Epithelial cell of proximal tubule (primary cell): ENCODE measurements at places on chromosomes 2 and 18.

GRCh38 chr18:57276829-57277228, 75.5 kb upstream of the ST8SIA3 start:
- DNase-seq = no peak

- no peak for DNase-seq
These were observed 38.8 kb upstream of the ERMN start for GRCh38 chr2:157364257-157364974.

DNA sequence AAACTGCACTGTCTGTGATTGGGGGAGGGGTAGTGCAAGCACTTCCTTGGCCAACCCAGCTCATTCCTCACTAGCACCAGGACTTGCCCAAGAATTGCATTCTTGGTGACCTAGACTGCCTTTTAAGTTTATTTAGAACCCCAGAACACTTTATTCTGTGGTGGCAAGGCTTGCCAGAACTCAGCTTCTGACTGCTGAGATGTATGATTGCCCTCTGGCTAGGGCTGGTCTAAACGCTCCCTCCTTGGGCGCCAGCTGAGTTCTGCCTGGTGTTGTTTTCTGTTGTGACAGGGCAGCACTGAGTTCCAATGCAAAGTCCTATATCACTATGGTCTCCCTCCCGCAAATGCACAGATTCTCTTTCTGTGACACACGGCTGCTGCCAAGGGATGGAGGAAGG, 247.7 kb downstream of the ZNF385B start:
- no peak for DNase-seq

DNA sequence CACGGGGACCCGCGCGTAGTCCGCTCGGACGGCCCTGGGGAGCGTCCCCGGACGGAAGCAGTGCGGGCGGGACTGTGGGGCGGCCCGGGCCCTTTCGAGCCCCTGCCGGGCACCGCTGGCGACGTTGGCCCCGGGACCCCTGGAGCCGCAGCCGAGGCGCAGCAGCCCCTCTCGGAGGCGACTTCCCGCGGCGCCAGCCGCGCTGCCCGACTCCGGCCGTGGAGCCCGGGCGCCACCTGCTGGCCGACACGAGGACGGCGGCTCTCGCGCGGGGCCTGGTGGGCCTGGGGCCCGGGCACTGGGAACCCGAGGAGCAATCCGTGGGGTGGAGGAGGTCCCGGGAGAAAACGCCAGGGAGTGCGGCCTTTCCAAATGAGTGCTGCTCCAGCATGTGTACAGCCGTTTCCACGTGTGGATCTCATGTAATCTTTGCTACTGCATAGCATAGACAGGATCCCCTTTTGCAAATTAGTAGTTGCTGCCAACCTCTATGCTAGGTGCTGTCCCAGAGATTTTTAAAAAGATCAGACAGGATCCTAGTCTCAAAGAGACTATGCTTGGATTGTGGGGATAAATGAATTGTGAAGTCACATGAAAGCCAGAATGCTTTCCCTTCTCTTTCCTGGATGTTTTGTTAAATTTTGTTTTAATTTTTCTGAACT, 4.0 kb downstream of the ID2 start:
- no peak for DNase-seq

DNA sequence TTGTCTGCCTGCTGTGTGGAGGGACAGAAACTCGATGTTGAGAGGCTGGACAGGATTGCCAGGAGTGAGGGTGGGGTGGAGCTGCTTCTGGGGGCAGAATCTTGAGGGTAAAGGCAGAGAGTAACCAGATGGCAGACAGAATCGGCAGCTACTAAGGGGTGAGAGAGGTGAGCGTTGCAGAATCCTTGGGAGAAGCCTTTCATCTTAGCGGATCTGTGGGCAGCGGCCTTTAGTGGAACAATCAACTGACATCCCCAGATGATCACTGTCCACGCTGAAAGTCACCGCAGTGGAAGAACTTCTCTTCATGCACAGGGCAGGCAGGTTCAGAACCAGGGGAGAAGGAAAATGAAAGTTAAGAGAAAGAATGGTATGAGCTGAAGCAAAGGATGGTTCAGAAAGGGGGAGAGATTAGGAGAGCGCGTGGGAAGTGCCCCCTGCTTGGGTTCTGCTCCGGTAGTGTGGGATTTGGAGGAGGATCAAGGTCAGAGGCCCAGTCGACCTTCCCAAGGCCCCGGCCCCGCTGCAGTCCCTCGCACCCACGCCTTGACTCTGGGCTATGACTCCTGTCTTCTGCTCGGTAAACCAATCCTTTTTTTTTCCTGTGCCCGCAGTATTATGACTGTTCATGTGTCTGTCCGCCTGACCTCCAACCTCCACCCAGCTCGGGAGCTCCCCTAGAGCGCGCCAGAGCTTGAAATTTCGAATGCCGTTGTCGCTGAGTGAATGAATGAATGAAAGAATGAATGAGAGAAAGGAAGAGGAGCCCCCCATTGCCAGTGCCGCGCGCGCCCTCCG, 584 bp downstream of the BOLA3 start:
- DNase-seq = no peak
